Lung microvascular endothelial cell (primary cell): ENCODE measurements at places on chromosomes 6 and 20. TPM values are rescaled to one million over a fixed set of nuclear protein-coding genes. Genes with fewer than 3 reads are reported as not detected.

- no peak for DNase-seq
Observed at GRCh38 chr6:33718713-33719112, 7.2 kb upstream of the UQCC2 start.

DNA sequence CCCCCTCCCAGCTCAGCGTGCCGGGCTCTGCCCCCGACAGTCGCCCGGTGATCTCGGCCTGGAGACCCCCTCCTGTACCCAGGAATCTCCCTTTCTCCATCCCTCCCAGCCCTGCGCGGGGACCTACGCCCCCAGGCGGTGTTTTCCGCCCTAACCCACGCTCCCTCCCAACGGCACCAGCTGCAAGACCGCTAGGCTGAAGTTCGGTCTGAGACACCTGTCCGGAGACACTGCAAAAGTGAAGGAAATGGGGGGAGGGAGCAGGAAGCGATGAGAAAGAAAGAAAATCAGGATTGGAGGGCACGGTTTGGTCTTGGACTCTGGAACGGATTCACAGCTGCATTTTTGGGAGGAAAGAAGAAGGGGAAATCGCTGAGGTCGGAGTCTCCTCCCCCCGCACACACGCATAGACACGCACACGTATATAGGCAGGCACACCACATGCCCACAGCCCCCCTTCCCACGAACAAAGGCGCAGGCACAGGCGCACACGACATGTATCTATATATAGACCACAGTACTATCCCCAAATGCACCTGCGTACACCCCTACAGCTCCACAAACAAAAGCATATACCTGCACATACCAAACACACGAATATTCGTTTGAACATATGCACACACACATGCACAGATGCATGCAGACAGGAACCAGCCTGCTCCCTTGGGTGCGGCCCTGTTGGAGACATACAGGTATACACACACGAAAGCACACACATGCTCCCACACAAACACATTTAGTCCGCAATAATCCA is 1.0 kb downstream of the SLC32A1 start:
- DNase-seq, result no peak

- no peak for DNase-seq
Observed at GRCh38 chr20:63642527-63643247, 10.5 kb downstream of the STMN3 start.

GRCh38 chr6:47292944-47293343 is 16.8 kb downstream of the TNFRSF21 start:
- DNase-seq, result peak; percentile 36

- DNase-seq, result no peak
Observed at GRCh38 chr6:30891450-30891723, 7.1 kb downstream of the DDR1 start.

GRCh38 chr20:34049389-34049788 is 55.7 kb downstream of the RALY start:
- no peak for DNase-seq

- no peak for DNase-seq
Observed at GRCh38 chr6:75436869-75437268, 56.7 kb downstream of the FILIP1 start.

DNA sequence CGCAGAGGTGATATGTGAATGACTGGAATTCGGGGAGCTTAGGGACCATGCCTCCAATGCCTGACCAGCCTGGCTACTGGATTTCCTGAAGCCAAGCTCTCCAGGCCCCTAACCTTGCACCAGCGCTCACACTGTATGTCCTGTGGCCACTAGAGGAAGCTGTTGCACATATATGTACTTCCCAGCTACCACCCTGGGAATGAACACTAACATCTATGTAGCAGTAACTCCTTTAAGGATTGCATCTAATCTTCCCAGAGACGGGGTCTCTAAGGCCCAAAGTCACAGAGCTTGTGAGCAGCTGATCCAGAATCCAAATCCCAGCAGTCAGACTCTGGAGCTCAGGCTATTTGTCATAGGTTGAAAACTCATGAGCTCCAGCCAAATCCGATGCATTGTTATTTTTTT is 20.4 kb upstream of the BPIFB1 start:
- peak; percentile 74 for DNase-seq

- DNase-seq, result no peak
Observed at GRCh38 chr20:61619751-61620150, 367.7 kb downstream of the CDH4 start.

DNA sequence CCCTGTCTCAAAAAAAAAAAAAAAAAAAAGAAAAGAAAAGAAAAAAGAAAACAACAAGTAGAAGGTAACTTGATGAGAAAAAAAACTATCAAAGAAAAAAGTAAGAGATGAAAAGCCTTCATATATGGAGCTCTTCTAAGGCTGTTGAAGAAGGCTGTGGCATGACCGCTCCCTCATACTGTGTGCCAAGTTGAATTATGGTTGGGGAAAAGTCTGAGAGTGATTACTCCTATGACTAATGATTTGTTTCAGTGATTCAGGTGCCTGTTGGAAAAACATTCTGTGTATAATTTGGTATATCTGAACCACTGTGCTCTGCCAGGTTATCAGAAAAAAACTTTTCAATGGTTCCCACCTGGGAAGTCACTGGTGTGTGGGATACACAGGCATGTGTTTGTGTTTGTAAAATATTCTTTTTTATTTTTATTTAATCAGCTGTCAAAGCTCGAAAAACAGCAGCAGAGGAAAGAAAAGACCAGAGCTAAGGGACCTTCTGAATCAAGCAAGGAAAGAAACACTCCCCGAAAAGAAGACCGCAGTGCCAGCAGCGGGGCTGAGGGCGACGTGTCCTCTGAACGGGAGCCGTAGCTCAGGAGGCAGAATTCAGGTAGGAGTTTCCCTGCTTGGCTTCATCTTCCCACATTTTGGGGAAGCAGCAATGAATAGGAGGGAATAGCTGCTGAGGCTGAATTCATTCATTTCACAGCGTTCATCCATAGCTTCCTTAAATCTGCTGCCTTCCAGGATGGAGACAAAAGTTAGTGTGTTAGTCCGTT is 69.7 kb upstream of the SCP2D1 start:
- DNase-seq, result no peak

DNA sequence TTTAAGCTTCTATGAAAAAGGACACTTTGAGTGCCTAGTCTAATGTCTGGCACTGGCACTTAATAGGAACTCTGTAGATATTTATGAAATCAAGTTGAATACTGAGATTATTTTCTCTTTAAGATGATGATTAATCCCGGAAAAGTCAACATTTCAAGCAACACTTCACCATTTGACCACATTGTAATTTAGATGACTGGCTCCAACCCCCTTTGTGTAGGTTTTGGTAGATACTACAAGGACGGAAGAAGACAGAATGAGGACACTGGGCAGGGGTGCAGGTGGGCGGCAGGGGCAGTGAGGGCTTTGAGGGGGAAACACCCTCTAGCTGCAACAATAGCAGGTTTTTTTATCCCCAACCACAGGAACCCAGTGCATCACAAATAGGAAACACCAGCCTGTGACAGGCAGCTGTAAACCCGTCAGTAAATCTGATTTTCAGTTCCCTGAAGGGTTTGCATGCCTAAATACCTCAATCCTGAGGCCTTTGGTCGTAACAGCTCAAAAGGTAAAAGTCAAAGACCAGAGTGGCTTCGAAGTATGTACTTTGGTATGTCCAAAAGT is 4.6 kb downstream of the DTNBP1 start:
- no peak for DNase-seq

- DNase-seq, result no peak
Observed at GRCh38 chr20:44765701-44766347, 20.2 kb downstream of the KCNK15 start.

- no peak for DNase-seq
Observed at GRCh38 chr6:119521251-119521650, 171.7 kb upstream of the MAN1A1 start.

DNA sequence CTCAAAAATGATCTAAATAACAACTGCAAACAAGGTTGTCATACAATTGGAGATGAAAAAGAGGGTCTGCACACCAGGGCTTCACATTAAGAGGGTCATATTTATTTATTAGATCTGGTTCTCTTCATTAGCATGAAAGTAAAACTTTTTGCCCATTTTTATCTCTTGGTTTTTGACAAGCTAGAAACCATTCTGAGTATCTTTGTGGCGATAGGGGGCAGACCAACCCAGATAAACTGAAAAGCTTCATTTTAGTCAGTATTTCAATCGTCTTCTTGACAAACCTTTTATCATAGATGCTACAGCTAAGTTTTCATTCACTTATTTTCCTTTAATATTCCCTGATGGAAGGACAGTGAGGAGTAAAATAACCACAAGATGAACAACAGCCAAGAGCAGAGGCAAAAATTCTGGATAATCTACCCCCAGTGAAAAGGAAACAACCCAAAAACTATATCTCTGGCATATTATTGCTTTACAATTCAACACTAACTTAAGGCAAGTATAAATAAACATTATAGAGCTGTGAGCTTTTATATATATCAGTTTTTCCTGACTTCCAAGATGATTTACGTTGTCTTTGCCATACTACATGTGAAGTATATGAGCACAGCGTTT is 45.2 kb downstream of the THEMIS start:
- DNase-seq, result peak; percentile 66

GRCh38 chr6:36124881-36125280 is 5.4 kb upstream of the MAPK13 start:
- no peak for DNase-seq

DNA sequence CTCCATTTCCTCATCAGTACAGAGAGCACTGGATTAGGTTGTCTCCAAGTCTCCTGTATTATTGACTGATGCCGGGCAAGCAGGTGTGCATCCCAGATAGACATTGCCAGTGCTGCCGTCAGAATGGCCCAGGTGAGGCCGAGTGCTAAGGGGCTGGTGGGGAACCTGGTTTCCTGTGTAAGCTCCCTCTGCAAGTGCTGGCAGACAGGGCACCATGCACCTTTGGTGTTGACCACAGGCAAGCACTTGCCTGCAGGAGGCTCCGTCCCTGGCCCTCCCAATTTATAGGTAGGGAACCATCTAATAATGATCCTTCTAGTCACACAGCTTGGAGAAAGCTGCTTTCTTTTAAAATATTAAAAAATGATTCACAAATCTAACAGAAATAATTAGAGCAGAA is 747 bp downstream of the GABRR1 start:
- DNase-seq, result no peak

DNA sequence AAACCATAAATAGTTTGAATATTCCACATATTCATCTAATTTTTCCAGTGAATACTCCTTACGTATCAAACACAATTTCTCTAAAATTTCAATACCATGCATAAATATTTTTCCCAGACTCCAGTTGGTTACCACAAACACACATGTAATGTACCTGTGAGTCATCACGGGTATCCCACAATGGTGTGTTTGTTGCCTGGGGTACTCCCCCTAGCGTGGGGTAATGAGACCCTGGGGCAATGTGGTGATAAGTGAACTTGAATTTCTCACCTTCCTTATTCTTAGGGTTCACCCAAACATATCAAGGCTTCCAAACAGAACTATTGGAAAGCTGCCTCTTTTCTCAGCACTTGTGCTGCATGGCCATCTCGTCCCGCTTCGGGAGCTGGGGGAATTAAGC is 51.0 kb downstream of the STX7 start:
- DNase-seq, result no peak

- DNase-seq, result no peak
Observed at GRCh38 chr6:43790031-43790430, 20.0 kb downstream of the VEGFA start.

- DNase-seq, result no peak
Observed at GRCh38 chr6:159467473-159468041, 225.5 kb downstream of the SOD2 start.

GRCh38 chr6:10578723-10579122 is 57.6 kb downstream of the GCNT2 start:
- no peak for DNase-seq

GRCh38 chr6:147033267-147033666 is 170.9 kb upstream of the STXBP5 start:
- no peak for DNase-seq

GRCh38 chr6:118869894-118870589 is 23.9 kb upstream of the ASF1A start:
- DNase-seq, result no peak

GRCh38 chr6:83696674-83697073 is 12.2 kb downstream of the SNAP91 start:
- DNase-seq, result peak; percentile 2

DNA sequence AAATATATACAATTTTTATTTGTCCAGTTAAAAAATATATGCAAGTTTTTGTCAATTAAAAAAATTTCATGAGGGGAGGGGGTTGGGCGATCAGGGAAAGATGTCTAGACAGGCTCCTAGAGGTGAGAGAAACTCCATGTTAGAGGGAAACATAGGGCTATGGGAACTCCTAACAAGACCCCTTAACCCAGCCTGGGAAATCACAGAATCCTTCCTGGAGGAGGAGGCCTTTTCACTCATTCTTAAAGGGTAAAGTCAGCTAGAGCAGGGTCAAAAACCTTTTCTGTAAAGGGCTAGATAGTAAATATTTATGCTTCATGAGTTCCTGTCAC is 75.9 kb upstream of the PTPN1 start:
- DNase-seq, result no peak

- DNase-seq, result no peak
Observed at GRCh38 chr6:139010674-139011073, 17.9 kb upstream of the ABRACL start.

GRCh38 chr20:34260208-34260942 is 19.2 kb downstream of the ASIP start:
- DNase-seq, result no peak

DNA sequence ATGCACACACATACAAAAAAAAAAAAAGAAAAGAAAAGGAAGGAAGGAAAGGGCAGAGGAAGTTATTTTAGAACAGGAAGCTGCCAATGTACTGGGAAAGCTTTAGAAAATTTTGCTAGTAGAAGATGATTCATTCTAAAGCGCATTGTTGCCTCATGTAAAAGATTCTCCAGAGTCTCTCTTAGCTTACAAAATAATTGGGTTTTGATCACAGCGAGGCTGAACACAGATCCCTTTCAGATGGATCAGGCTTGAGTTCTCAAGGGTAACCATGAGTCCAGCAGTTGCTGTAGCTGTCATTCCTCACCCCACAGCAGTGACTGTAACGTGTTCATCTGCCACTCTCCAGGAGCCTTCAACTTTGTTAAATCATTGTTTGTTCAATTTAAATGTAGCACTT is 81.9 kb downstream of the PHACTR2 start:
- DNase-seq, result peak; percentile 38

- DNase-seq, result peak; percentile 17
Observed at GRCh38 chr6:169780571-169781091, 29.2 kb downstream of the ERMARD start.

Gene PRL
- total RNA-seq, result not detected in 2 replicates

Gene PTK7
- total RNA-seq, result 17.2 and 26.8 TPM in 2 replicates

Gene ASIP
- total RNA-seq, result not detected in 2 replicates

Gene PPT2
- 26.8 and 53.4 TPM in 2 replicates for total RNA-seq

Gene SCRT2
- not detected in 2 replicates for total RNA-seq

Gene CASS4
- total RNA-seq, result under 0.01 and 1.2 TPM in 2 replicates

Gene EMILIN3
- under 0.01 TPM in 1 of 2 replicates, not detected in the other for total RNA-seq

Gene STMND1
- not detected in 2 replicates for total RNA-seq

Gene EYA2
- not detected in 2 replicates for total RNA-seq

Gene ADGRG6
- total RNA-seq, result 3.6 and 8.5 TPM in 2 replicates

Gene LAMA4
- total RNA-seq, result 456 and 465 TPM in 2 replicates

Gene PROKR2
- total RNA-seq, result not detected in 2 replicates

Gene BCAS1
- not detected in 2 replicates for total RNA-seq
